ENCODE measurements at places on chromosomes 6 and 20.

DNA sequence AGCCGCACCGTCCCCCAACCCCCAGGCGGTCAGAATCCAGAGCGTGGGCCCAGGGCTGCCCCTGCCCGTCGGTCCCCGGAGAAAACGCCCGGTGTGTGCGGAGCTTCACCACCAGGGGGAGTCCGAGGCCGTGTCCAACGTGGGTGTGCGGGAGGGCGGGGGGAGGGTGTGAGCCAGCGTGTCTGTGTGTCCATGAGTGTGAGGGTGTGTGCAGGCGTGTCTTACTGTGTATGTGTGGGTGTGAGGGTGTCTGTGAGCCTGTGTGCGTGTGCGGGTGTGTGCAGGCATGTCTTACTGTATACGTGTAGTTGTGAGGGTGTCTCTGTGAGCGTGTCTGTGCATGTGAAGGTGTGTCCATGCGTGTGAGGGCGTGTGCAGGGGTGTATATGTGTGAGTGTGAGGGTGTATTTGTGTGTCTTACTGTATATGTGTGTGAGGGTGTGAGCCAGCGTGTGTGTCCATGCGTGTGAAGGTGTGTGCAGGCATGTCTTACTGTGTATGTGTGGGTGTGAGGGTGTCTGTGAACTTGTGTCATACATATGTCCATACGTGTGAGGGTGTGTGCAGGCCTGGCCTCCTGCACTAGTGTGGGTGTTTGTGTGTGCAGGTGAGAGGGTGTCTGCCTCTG, 24.6 kb upstream of the GATA5 start:
- DNase-seq: peak; percentile 87

DNA sequence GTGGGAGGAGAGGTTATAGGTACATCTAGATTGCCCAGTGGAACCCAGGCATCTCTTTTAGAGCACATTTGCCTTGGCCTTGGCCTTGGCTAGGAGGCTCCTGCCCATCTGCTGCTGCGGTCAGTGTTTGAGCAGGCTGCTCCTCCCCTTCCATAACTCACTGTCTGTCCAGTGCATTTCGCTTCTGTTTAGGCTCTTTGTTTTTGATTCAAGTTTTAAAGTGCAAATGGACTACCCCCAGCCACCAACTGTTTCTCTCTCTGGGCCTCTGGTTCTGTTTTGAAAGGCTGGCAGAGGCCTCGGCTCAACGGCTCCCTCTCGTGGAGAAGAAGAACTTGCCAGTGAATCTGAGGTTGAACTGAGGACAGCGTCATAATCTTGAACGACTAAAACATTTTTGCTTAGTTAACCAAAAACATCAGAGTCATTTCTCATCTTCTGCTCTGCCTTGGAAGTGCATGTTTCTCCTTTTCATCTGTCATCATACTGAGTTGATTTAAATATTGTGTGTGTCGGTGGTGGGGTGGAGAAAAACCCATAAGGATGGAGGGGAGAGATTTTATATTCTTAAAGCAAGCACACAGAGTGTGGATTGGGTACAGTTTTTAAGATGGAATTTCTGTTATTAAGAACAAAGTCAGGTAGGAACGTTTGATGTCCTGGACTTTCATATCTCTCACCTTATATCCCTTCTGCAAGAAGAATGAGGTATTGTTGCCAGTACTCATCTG, 171.4 kb downstream of the DTNBP1 start:
- peak; percentile 82 for DNase-seq

DNA sequence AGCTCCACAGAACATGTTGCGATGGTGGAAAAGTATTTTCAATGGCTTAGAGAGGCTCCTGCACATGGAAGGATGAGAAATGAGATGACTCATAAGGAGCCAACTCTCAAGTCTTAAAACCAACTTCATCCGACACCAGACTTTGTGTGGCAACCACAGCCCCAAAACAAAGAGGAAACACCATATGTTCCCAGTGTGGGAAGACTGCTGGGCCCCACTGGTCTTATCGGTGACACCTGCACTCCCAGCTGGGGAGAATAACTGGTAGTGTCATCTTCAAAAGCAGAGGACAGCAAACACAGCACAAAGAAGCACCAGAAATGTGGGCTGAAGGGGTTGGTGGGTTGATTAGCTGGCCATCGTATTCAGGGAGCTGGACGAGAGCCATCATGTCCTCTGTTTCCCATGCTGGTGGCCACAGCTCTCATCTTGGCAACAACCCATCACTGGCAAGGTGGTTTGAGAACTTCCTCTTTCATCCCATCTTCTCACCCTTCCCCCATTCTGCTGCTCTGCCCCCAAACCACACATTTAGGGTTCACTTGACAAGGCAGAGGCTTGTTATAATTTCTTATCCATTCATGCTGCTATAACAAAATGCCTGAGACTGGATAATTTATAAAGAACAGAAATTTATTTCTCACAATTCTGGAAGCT, 46.0 kb upstream of the TASP1 start:
- no peak for DNase-seq

DNA sequence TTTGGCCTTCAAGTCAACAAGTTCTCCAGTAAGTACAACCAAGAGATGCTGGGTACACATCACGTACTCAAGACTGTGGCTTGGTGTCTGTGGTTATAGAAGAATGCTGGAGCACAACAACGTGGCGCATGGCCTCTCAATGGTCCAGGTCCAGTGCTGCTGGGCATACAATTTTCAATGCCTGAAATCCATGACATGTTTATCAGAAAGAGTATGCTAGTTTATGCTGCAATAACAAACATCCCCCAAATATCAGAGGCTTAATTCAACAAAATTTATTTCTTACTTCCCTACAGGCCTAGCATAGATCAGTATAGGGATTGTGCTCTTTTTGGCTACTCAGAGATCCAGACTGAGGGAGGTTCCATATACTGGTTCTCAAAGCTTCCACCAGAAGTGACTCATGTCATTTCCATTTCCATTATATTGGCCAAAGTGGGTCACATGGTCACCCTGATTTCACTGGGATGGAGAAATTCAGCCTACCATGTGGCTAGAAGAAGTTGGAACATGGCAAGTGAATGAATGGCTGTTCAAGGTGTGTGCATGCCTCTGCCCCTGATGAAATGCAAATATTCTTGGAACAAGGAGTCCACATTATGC, 33.3 kb upstream of the KIF16B start:
- no peak for DNase-seq

DNA sequence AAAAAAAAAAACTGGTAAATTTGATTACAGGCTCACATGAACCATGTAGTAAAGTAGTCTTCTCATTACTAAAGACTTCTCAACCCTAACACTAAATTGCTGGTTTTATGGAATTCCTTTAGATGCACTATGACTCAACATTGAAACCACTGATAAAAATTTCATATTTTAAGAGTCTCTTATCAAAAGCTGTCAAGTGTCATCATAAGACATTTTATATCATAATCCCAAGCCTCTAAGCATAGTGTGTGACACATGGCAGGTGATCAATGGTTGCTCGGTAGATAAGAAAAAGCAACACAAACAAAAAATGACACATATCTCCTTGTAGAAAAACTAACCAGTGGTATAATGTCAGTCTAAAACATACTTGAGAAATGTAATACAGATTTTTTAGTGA, 258.4 kb downstream of the RNGTT start:
- DNase-seq: no peak

DNA sequence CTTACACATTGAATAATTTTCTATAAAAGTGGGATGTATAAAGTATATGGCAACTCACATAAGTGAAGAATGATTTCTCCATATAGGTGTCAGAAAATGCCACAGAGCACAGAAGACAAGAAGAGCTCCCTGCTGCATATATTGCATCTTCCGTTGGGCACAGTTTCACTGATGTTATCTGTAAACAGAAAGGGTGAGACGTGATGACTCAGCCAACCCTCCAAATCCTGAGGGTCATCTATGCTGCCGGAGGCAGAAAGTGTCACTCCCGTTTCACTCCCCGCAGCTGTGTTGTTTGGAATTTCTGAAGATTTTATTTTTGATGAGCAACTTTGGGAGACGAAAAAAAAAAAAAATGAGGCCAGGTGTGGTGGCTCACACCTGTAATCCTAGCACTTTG, 644.1 kb downstream of the C6orf118 start:
- no peak for DNase-seq

DNA sequence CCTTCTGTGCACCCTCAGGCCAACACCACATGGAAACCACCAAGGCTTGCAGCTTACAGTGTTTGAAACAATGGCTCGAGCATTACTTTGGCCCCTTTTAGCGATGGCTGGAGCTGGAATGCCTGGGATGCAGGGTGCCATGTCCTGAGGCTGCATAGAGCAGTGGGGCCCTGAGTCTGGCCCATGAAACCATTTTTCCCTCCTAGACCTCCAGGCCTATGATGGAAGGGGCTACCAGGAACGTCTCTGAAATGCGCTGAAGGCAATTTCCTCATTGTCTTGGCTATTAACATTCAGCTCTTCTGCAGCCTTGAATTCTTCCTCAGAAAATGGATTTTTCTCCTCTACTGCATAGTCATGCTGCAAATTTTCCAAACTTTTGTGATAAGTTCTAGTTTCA, 29.9 kb upstream of the SERINC1 start:
- DNase-seq: no peak

DNA sequence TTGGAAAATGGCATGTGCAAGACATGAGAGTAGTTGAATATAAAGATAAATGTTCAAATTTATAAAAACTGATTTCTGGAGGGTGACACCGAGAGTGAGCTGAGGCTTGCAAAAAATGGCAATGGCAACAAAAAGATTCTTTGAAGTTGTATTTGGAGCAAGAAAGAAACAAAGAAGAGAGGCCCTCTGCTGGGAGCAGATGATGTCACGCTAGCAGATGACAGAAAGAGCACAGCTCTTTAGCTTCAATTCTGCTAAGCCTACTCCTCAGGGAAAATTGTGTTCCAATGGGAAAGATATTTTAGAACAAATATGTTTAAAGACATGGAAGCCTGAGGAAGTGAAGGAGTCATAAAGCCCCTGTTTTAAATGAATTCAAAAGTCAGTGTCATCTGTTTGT, 125.3 kb upstream of the NOX3 start:
- no peak for DNase-seq

DNA sequence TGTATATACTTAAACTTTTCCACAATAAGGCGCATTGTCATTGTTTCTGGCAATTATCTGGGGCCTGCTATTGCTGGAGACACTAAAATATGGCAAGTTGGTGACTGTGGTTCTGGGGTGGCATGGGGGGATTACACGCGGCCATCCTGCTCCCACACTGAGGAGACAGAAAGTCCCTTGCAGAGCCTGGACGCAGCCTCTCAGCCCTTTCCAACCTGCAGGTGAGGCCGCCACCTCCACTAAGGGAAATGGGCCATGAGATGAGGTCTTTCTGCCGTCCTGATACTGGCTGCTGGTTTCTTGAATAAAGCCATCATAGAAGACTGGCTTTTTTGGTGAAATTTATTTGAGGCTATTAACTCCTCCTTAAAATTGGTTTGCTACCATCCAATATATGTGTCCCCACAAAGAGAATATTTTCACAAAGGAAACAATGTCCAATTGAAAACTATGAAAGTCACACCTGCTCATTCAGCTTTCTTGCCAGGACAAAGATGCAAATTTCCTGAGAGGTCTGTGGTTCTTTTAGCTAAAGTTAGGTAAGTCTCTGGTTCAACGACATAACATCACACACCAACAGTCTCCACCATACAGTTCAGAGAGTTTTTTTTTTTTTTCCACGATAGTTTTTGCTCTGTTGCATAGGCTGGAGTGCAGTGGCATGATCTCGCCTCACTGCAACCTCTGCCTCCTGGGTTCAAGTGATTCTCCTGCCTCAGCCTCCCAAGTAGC, 13.0 kb downstream of the TXNDC5 start:
- DNase-seq: peak; percentile 60

GRCh38 chr6:39441986-39442385, 119.5 kb upstream of the KCNK16 start:
- no peak for DNase-seq

DNA sequence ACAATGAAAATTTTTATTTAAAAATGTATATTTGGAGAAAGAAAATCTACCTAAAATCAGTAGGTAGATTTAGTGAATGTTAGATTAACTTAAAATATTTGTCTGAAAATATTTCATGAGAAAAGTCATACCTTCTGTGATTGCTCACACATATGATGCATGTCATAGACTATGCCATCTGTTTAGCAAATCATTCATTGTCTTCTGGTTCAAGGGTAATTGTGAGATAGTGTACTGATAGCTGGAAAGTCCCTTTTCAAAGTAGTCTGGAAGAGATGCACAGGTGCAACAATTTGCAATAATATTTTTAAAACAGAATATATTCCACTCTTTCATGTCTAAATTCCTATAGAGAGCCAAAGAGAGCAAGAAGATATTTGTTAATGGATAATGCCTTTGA, 21.0 kb upstream of the RNF217 start:
- no peak for DNase-seq

DNA sequence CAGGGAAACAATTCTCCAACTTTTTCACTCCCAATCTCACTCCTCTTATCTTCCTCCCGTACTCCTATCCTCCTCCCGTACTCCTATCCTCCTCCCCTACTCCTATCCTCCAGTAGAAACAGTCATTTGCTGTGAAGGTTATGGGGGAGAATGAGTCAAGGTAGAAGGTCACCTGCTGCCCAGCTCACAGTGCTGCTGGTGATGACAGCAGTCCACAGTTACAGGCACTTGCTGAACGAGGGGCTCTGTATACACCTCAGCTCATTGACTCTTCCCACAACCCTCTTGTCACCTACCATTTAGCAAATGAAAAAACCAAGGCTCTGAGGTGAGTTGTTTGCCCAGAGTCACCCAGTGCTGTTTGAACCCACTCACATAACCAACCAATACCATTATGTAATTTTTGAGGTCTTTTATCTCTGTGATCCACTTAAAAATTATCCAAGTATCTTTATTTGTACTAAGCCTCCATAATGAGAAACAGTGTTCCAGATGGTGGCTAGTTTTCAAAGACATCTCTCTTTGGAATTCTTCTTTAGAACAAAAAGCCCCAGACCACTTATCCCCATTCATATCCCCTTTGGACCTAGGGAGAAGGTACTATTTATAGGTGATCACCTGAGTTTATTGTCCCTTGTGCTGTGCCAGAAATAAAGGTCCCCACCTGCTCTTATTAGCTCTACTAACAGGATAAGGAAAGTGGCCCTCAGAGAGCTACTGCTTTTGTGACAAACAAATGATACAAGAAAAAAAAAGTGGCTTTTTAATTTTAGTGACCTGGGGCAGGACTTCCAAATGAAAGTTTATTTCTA, 53.2 kb downstream of the PTPN1 start:
- no peak for DNase-seq

DNA sequence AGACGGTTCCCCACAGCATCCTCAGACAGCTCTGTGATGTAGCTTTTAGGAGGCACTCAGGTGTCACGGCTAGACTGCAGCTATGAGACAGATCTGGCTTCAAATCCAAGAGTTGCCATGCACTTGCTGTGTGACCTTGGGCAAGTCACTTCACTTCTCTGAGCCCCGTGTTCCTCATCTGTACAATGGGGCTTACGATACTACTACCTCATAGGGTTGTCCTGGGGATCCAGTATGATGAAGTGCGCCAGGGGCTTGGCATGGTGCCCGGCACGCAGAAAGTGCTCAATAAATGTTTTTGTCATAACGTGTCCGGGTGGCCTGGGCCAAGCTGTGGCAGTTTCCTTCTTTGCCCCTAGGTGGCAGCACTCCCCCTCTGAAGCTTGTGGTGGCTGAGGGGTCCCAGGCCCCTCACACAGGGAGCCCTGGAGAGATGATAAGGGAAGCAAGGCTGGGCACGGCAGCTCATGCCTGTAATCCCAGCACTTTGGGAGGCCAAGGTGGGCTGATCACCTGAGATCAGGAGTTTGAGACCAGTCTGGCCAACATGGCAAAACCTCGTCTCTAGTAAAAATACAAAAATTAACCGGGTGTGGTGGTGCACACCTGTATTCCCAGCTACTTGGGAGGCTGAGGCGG, 19.1 kb upstream of the CHMP4B start:
- peak; percentile 74 for DNase-seq

- no peak for DNase-seq
Measured at GRCh38 chr6:1593286-1593957, 16.3 kb upstream of the FOXC1 start.

GRCh38 chr6:120871416-120872261, 462.6 kb downstream of the TBC1D32 start:
- no peak for DNase-seq
